ENCODE measurements at places on chromosomes 12 and 14.

GRCh38 chr14:73168274-73168673 lies 32.0 kb downstream of the PSEN1 start:
- no peak for DNase-seq

- no peak for DNase-seq
Observed at GRCh38 chr12:16467272-16467671, 119.8 kb downstream of the MGST1 start.

DNA sequence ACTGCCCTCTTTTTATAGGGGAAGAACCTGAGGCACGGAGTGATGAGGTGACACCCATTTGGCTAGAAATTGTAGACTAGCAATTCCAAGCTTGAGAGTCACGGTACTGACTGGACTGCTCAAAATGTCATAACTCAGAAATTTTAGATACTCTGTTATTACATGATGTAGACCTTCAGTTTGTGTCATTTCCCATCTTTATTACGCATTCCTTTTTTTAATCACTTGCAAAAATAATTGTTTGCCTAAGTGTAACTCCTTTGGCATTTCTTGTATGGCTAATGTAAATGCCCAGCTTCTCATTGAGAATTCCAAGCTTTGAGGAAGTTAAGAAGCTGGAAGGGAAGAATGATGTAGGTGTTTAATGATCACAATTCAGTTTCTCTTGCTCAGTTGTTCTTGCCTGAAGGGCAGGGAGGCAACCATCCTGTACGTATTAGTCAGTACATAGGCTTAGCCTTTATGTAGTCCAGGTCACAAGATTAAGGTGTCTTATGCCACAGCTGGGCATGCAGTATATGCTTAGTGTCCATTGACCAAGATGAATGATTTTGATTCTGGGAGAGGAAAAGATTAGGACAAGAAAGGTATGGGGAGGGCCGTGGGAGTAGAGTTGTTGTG lies 68.2 kb upstream of the EVL start:
- DNase-seq = no peak

- no peak for DNase-seq
Observed at GRCh38 chr12:13956060-13956590, 25.3 kb downstream of the GRIN2B start.

- no peak for DNase-seq
Observed at GRCh38 chr12:57723630-57723962, 14.9 kb downstream of the AGAP2 start.

- no peak for DNase-seq
Observed at GRCh38 chr12:111569363-111570083, 29.6 kb downstream of the ATXN2 start.

GRCh38 chr14:104660597-104660996 lies 28.8 kb upstream of the INF2 start:
- DNase-seq = no peak

DNA sequence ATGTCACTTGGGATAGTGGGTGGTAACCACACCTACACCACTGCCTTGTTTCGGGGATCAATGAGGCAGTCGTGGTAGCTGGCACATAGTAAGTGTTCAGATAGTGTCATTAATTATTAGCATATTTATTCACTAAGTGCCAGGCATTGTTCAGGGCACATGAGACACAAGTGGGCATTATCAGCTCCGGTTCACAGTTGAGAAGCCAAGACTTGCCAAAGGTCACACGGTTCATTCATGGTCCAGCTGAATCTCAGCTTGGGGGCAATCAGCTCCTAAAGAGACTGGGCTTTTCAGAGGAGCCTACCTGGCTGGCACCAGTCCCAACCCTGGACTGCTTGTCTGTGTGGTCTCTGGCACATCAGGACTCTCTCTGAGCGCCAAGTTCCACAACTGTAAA lies 121.3 kb downstream of the PTPN11 start:
- DNase-seq = no peak

Measured in HEK293T (cell line).